HCT116 (cell line): ENCODE measurements at places on chromosomes 3 and 15. TPM values are rescaled to one million over a fixed set of nuclear protein-coding genes. Genes with fewer than 3 reads are reported as not detected.

DNA sequence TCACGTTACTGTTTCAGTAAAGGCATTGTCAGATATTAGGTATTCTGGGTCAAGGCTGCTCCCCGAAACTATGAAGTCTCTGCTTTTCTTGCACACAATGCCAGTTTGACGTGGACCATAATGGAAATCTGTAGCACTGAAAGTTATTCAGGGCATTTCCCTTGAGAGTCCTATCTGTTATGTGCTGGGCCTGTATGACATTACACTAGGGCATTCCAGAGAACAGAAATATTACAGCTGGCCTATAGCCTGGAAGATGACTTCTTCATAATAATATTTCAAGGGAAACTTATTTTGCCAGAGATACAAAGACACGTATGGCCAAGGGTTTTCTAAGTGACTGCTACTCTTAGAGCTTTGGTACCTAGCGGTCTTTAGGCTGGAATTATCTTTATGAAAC, 613.6 kb upstream of the CBLB start:
- no peak for DNase-seq

- no peak for DNase-seq
These were observed 67.1 kb upstream of the SEC13 start for GRCh38 chr3:10387881-10388609.

DNA sequence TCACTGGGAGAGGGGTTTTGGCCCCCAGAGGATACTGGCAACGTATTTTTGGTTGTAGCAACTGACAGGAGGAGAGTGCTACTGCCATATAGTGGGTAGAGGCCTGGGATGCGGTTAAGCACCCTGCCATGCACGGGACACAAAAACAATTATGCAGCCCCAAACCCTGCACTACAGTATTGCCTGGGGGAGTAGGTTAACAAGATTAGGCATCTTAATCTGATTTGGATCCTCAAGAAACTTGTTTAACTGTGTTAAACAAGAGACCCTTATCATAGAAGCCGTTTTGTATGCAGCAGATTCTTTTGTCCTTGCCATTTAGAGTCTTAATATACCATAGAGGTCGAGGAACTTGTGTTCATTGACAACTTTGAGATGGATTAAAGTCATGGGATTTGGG, 3.4 kb downstream of the PHLDB2 start:
- no peak for DNase-seq

- DNase-seq: no peak
These were observed 53.1 kb upstream of the ULK4 start for GRCh38 chr3:42014921-42015533.

GRCh38 chr15:85003593-85004312, 22.1 kb downstream of the PDE8A start:
- DNase-seq: no peak

DNA sequence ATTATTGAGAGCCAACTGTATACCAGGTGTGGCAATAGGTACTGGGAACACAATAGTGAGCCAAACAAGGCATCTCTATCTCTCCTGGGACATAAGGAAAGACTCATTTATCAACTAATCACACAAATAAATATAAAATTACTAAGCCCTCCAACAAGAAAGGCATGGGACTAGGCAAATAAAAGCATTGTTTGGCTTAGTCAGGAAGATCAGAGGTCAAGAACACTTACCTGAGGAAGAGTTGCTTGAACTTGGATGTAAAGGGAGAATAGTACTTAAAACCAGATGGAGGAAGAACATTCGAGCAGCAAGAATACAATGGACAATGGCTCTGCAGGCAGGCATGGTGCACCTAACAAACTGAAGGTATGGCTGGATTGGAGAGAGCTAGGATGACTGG, 300.7 kb downstream of the WDR72 start:
- no peak for DNase-seq

DNA sequence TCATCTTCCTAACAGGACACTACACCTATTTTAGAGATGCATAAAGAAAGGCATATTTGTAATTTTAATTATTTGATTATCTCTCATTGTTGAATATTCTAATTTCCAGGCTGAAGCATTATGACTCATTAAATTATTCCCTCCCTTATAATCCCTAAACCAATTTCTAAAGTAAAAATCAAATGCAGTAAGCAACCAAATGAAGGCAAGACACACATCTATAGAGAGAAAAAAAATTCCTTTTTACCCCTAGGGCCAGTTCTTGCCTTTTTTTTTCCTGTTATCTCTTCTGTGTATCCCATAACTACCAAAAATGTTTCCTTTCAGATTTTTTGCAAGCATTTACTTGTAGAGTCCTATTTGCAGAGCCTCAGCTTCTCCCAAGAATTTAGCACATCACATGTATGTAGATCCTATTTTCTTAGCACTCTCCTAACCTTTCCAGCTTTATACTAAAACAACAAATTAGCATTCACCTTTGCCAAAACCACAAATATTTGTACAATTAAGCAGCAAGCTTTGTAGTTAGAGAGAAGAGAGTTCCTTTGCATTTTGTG, 177.9 kb downstream of the SATB1 start:
- DNase-seq: no peak

DNA sequence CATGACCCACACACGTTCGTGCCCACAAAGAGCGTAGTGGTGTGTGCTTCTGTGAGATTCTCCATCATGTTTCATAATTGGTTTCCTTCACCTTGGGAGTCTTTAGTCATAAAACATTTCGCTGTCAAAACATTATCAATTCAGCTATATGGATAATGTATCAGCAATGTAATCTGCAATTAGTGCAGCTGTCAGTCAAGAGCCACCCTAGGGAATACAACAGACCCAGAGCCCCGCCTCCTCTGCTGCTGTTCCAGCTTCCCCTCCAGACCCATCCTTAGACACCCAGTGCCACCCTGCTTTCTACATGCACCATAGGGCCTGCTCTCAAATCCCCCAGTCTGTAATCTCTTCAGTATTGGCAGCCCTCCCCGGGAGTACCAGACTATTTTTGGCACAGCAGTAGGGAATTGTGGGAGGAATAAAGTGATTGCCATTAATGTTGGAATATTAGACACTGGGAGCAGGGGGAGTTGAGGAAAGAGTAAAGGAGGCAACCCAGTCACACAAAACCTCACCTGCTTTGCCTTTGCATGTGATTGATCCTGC, 31.5 kb upstream of the C3orf80 start:
- DNase-seq: no peak

- no peak for DNase-seq
These were observed at the start of gene LMOD3 for GRCh38 chr3:69122403-69122802. Gene LMOD3 (minus strand): TSS chr3:69122595. CDS start chr3:69122386, 209 bp downstream.

GRCh38 chr3:49942651-49943050, 2.7 kb downstream of the RBM6 start:
- no peak for DNase-seq

DNA sequence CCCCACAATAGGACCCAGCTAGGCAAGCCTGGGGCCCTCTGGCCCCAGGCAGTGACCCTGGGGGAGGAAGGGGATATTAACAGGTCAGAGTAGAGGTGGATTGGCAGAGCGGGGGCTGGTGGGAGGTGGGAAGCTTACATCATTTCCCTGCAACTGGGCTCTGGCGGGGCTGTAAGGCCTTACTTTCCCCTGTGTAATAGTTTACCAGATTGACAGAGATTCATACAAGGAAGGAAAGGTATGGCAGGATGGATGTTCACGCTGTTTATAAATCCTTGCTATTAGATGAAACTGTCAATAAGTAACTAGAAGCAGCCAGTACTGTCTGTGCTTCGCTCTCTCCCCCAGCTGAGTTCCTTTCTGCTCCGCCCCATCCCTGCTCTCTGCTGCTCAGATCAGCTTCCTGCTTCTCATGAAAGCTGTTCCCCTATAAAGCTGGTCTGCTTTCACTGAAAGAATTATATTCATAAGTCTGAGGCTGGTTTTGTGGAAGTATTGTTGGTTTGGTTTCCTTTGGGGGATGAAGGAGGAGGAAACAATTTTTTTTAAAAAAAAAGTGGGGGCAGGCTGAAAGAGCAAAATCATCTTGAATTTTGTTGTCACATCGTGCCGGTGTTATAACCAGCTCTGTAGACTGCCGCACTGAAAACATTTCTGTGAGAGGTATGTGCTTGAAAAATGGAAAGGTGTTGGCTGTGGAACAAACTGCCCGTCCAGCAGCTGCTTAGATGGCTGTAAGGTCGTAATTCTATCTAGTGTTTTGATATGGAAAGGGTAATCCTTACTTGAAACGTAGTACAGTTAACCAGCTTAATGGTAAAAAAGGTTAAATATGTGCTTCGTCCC, 76.4 kb downstream of the BBX start:
- DNase-seq: no peak

DNA sequence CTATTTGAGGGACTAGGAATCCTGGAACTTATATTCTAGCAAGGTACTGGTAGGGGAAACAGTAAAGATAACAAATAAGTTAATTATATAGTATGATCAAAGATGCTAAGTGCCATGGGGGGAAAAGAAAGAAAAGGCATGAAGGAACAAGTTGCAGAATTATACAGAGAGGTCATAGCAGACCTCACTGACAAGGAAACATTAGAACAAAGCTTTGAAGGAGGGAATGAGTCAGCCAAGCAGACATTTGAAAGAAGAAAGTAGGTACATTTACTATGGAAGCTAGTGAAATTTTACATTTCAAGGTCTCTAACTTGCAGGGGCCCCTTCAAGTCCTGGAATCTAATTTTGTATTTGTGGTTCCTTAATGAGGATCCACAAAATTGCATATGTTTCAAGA, 57.2 kb upstream of the TIPARP start:
- no peak for DNase-seq

DNA sequence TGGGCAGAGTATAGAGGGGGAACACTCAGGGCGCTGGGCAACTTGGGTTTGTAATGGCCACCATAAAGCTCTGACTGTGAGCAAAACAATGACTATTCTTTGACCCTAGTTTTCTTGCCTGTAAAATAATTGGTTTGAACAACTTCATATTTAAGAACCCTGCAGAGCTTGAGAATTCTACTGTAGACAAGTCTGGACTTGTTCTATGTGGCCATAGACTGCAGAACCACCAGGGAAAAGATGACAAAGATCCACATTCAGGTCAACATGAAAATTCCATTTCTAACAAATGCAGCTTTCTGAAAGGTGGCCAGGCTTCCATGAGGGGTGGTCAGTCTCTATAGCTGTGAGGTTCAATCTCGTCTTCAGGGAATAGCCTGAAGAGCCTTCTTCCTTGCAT, 239.4 kb upstream of the LRRN1 start:
- DNase-seq: no peak

DNA sequence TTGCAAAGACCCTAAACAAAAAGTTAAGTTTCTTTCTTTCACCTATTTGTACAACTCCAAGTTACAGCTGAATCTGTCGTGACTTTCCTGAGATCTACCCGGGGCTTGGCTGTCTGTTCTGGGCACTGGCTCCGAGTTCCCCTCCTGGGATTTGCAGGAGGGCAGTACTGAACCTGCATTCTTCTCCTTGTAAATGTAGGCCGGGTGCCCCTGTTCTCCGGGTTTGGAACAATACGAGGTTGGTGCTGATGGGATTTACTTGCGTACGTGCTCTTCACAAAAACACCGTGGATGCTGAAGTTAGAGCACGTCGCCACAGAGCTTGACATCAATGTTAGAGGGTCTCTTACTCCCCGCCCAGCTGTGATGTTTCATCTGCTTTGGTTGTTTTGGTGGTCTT, 48.1 kb downstream of the KLHL25 start:
- DNase-seq: no peak

GRCh38 chr15:47332481-47332880, 384.8 kb upstream of the SEMA6D start:
- DNase-seq: no peak

GRCh38 chr3:9247941-9248521, 1.4 kb downstream of the SRGAP3 start:
- no peak for DNase-seq

GRCh38 chr3:159786489-159787177, 202.0 kb upstream of the IL12A start:
- no peak for DNase-seq

GRCh38 chr3:187741403-187742350, 3.6 kb downstream of the BCL6 start:
- peak; percentile 65 for DNase-seq

- DNase-seq: no peak
These were observed 182.0 kb upstream of the RGMA start for GRCh38 chr15:93270937-93271467.

GRCh38 chr3:58658508-58658907, 8.1 kb downstream of the FAM3D start:
- DNase-seq: no peak

GRCh38 chr15:100707229-100707628, 104.8 kb downstream of the ASB7 start:
- no peak for DNase-seq

GRCh38 chr15:42138411-42138810, 18.0 kb downstream of the PLA2G4F start:
- DNase-seq: no peak

- no peak for DNase-seq
These were observed 162.8 kb downstream of the CD47 start for GRCh38 chr3:107928084-107928445.

DNA sequence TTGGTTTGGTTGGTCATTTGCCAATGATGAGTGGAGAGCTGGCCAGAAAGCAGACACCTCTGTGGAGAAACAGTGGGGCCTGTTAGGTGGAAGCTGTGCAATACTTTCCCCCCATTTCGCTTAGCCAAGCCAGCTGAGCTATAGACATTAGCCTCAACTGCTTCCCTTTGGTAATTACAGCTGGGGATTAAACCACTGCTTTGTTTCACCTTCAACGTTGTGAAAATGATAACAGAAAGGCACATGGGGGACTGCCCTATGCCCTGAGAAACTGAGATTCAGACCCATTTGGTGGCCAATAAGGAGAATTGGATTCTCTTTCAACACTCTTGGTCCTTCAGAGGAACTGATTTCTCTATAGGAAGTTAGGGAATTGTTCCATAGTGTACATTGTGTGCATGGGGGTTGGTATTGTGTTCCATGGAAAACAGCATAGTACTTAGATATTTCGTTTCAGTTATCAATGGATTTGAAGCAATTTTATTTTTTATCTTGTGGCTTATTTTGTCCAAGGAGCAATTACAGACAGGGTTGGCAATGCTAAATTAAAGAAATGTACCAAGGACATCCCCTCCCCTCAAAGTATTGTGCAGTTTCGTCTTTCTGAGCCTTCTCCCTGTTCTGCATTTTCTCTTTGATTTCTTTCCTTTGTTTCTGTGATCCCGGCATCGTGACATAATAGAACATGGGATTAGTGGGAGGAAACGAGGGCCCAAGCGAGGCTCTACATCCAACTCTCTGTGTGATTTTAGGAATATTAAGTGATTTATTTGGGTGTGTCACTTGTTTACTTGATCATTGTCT, 194.3 kb downstream of the FNDC3B start:
- no peak for DNase-seq

Gene SLC25A26
- total RNA-seq: 23.8 TPM

Gene IGF1R
- 16.3 TPM for total RNA-seq

Gene CHRM5
- not detected for total RNA-seq

Gene KBTBD12
- not detected for total RNA-seq

Gene PDCD7
- total RNA-seq: 31.6 TPM

Gene FOXL2
- not detected for total RNA-seq

Gene MRPS11
- 47.4 TPM for total RNA-seq

Gene SCN11A
- 0.05 TPM for total RNA-seq

Gene ROBO2
- total RNA-seq: not detected

Gene TGM5
- total RNA-seq: not detected

Gene RASGRP1
- total RNA-seq: 1.6 TPM

Gene P4HTM
- total RNA-seq: 60.5 TPM

Gene GTF2E1
- 21.5 TPM for total RNA-seq

Gene SNX22
- total RNA-seq: 6.3 TPM

Gene PCSK6
- 13.5 TPM for total RNA-seq
